HFFc6 (cell line): ENCODE measurements at places on chromosomes 6 and 20. TPM values are rescaled to one million over a fixed set of nuclear protein-coding genes. Genes with fewer than 3 reads are reported as not detected.

Gene HSPA1B
- 95.4 to 124 TPM (median 95.5 TPM) in 3 replicates for total RNA-seq

Gene OPRL1
- 0.36 to 1.1 TPM (median 0.94 TPM) in 3 replicates for total RNA-seq

Gene CST4
- total RNA-seq = not detected in 3 replicates

Gene C20orf204
- total RNA-seq = 0.20 to 0.57 TPM (median 0.54 TPM) in 3 replicates

Gene SPATS1
- not detected in 3 replicates for total RNA-seq
